ENCODE measurements at places on chromosomes 4 and X. TPM values are rescaled to one million over a fixed set of nuclear protein-coding genes. Genes with fewer than 3 reads are reported as not detected.

DNA sequence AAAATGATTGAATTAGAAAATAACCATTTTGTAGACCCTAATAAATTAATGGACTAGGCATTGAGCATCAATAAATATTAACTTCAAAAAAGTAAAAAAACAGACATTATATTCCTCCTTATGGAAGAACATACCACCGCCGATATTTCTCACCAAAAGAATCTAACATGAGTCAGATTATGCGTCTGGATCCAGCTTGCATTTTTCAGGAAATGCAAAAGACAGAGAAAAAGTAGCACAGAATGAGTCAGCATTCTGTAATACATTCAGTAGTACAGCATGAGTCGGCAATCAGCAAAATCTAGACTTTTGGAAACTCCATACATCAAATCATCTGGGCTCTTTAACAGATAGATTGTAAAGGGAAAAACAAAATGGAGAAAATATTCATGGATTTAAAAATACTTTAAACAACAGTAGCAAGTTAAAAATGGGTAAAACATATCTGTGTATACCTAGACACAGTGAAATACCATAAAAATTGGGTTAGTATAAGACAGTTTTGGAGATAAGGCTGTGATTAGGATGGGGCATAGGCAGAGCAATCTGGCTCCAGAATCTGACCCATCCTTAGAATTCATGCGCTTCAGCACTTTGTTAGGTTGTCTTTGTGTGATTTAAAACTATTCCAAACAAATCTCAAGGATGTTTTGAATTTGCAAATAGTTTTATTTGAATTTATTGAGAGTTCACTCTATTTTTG, 633.0 kb upstream of the FAM241A start:
- H3K36me3 ChIP-seq, result no peaks in the 10 kb centered on the region
- no peak overlapping the region for H3K4me3 ChIP-seq
- DNase-seq, result no peak
- no peaks in the 10 kb centered on the region for H3K4me1 ChIP-seq
- H3K27ac ChIP-seq, result no peak overlapping the region

DNA sequence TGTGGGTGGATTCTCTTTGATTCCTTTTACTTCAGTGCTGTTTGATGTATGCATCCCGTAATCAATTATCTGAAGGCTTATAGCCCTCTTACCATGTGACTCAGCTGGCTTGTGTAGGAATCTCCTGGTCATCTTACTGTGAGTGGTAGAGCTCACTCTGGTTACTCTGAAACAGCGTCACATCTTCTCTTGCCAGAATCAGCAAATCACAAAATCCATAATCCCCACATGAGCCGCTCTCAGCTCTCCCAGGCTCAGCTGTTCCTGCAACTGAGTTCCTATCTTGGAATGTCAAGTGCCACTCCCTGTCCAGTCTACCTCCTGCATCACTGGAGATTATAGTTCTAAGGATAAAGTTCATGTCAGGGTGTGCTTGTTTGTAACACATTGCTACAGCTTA, 278.0 kb downstream of the FBXO8 start:
- no peak overlapping the region for H3K27ac ChIP-seq
- H3K4me1 ChIP-seq, result no peaks in the 10 kb centered on the region
- DNase-seq, result no peak
- H3K4me3 ChIP-seq, result no peak overlapping the region

DNA sequence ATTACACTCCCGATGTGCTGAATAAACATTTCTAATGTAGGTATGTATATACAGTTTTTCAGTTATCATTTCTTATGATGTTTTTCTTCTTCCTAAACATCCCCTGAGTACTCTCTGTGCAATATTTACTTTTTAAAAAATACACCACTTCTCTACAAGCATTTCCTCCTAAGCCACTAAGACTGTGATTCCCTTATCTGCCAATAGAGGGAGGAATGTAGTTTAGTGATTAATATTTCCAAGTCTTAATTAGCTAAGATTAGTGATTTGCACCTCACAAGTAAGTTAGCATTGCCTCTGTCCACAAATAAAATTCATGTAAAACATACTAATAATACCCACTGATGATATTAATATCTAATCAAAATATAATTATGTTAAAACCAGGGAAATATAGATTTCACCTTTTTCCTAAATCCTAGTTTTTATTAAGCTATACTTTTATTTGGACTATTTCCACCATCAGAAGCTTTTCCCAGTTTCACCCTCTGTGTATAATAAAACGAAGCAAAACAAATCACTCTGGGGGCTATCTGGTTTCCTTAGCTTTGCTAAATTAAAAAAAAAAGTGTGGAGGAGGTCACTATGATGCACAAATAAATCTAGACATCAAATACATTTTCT, 909.1 kb downstream of the FAT4 start:
- no peak overlapping the region for H3K27ac ChIP-seq
- no peak for DNase-seq
- H3K27me3 ChIP-seq, result no peaks in the 10 kb centered on the region
- no peak overlapping the region for H3K4me3 ChIP-seq

- no peaks in the 10 kb centered on the region for H3K4me1 ChIP-seq
- no peak overlapping the region for H3K27ac ChIP-seq
- no peak overlapping the region for H3K4me3 ChIP-seq
- H3K36me3 ChIP-seq, result no peaks in the 10 kb centered on the region
- H3K27me3 ChIP-seq, result no peaks in the 10 kb centered on the region
- no peak for DNase-seq
Observed at GRCh38 chr4:77342170-77342810, 185.3 kb downstream of the CCNG2 start.

- no peaks in the 10 kb centered on the region for H3K4me1 ChIP-seq
- H3K36me3 ChIP-seq, result peaks cover 2% of the 10 kb centered on the region
- H3K27me3 ChIP-seq, result no peaks in the 10 kb centered on the region
Observed at GRCh38 chr4:168995537-168996295, 14.3 kb downstream of the CBR4 start.

Gene F11
- 7.2 TPM for total RNA-seq

DNA sequence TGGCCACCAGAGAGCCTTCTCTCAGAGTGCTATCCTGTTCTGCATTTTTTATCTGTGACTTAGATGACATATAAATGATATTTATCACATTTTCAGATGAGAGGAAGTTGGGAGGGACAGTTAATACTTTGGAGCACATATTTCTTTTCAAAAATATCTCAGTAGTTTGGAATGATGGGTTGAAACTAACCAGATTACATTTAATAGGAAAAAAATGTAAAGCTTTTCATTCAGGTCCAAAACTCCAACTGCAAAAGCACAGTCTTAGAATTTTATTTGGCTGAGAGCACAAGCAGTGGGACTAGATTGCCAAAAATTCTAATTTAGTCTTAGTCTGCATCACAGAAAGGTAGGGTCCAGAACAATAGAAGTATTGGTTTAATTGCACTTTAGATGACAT, 248.2 kb upstream of the TEX13A start:
- no peak overlapping the region for H3K4me3 ChIP-seq
- no peaks in the 10 kb centered on the region for H3K4me1 ChIP-seq
- no peak for DNase-seq

- peaks cover 16% of the 10 kb centered on the region for H3K4me1 ChIP-seq
- no peak overlapping the region for H3K4me3 ChIP-seq
- H3K27ac ChIP-seq, result peak overlapping the region; percentile 86
Observed at GRCh38 chrX:71623714-71624113, 5.4 kb upstream of the CXCR3 start.

Gene PDE5A
- 23.0 TPM for total RNA-seq

DNA sequence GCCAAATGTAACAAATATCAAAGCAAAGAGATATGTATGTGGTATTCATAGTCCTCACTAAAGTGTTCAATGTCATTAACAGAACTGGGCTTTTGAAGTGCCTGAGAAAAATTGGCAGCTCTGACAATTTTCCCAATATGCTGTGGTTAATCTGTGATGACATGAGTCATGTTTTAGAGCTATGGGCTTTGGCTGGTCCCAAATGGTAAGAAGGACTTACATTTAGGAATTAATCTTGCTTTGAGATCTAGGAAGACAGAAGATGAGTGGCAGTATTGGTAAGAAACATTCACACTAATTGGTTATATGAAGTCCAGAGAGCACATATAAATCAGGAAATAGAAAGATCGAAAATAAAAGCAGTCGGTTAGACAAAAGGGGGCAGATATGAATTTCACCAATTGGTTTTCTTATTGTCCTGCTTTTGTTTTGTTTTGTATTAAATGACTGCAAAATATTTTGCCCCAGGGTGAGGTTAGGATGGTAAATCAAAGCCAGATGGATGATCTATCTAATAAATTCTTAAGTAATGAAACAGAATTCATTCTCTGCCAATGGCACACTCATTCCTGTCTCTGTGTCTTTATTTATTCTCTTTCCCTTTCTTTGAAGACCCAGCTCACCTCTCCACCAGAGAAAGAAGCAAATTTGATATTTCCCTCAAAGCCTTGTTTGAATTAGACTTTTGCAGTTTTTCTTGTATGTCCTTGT, 993.1 kb downstream of the RPA4 start:
- no peaks in the 10 kb centered on the region for H3K27me3 ChIP-seq
- H3K4me1 ChIP-seq, result no peaks in the 10 kb centered on the region
- no peak overlapping the region for H3K27ac ChIP-seq

GRCh38 chr4:98977557-98977956, 18.0 kb upstream of the METAP1 start:
- H3K27ac ChIP-seq, result no peak overlapping the region
- H3K36me3 ChIP-seq, result no peaks in the 10 kb centered on the region
- no peak for DNase-seq
- H3K4me3 ChIP-seq, result no peak overlapping the region
- H3K4me1 ChIP-seq, result no peaks in the 10 kb centered on the region

Gene SMARCA5
- 65.0 TPM for total RNA-seq

- no peaks in the 10 kb centered on the region for H3K36me3 ChIP-seq
- no peak overlapping the region for H3K27ac ChIP-seq
- H3K27me3 ChIP-seq, result no peaks in the 10 kb centered on the region
- H3K4me3 ChIP-seq, result no peak overlapping the region
- H3K4me1 ChIP-seq, result no peaks in the 10 kb centered on the region
- no peak for DNase-seq
Observed at GRCh38 chr4:38365261-38365660, 298.7 kb upstream of the KLF3 start.

GRCh38 chrX:71910986-71911730, 513 bp downstream of the NHSL2 start:
- DNase-seq, result peak; percentile 85
- H3K36me3 ChIP-seq, result no peaks in the 10 kb centered on the region
- H3K4me1 ChIP-seq, result peaks cover 3% of the 10 kb centered on the region
- H3K27ac ChIP-seq, result peak overlapping the region; percentile 64

GRCh38 chrX:129006491-129006890, 516.8 kb downstream of the SMARCA1 start:
- H3K36me3 ChIP-seq, result no peaks in the 10 kb centered on the region
- DNase-seq, result no peak
- H3K4me3 ChIP-seq, result no peak overlapping the region
- H3K27me3 ChIP-seq, result no peaks in the 10 kb centered on the region
- no peaks in the 10 kb centered on the region for H3K4me1 ChIP-seq

DNA sequence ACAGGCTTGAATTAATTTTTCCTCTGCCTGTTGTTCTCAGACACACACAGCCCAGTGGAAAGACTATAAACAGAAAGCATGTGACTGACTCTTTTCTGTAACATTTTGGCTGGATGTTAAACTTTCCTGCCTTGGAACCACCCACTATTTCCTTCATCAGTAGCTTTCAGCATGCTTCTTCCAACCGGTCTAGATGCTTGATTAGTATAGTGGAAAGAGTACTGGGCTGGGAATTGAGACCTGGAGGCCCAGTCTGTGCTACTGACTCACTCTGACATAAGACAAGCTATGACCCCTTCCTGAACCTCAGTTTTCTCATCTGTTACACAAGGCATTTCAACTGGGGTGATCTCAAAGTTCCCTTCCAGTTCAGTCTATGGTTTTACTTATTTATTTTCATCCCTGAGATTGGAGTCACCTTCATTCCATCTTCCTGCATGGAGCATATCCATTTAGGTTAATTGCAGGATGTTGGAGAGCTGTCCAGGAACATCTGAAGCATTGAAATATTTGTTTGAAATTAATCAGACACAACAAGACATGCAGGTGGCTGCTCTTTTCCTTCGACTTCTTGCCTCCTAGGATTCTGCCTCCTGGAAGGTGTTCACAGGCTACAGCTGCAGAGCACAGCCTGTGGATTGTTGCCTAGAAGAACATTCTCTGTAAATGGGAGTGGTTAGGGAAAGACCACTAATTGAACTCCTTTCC, 173.4 kb downstream of the RTL9 start:
- no peak for DNase-seq
- no peaks in the 10 kb centered on the region for H3K27me3 ChIP-seq
- H3K36me3 ChIP-seq, result no peaks in the 10 kb centered on the region
- no peaks in the 10 kb centered on the region for H3K4me1 ChIP-seq
- H3K27ac ChIP-seq, result no peak overlapping the region

GRCh38 chr4:139036885-139037284, 21.3 kb downstream of the NOCT start:
- H3K27me3 ChIP-seq, result no peaks in the 10 kb centered on the region
- no peaks in the 10 kb centered on the region for H3K36me3 ChIP-seq
- no peaks in the 10 kb centered on the region for H3K4me1 ChIP-seq
- DNase-seq, result no peak
- no peak overlapping the region for H3K27ac ChIP-seq
- no peak overlapping the region for H3K4me3 ChIP-seq

Gene CTAG2
- not detected for total RNA-seq

Gene TMSB15C
- 0.98 TPM for total RNA-seq

Gene GUCY1B1
- total RNA-seq, result 24.1 TPM

Gene PABPC1L2A
- not detected for total RNA-seq

Gene NKAP
- 6.6 TPM for total RNA-seq

DNA sequence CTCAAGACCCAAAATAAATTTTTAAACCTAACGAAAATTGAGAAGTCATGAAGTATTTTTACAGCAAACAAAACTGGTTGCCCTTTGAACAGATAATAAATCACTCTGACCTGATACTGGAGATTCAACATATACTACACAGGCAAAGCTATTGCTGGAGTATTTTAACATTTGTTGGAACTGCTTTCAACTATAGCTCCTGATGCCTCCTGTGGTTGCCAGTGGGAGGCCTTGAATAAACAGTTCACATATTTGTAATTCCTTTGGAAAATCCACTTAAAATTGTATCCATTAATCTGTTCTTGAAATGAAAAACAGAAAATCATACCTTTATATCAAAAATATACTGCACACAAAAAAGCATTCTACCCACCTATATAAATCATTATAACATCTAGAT, 605.1 kb downstream of the KCTD8 start:
- no peak overlapping the region for H3K4me3 ChIP-seq
- H3K27me3 ChIP-seq, result no peaks in the 10 kb centered on the region
- no peaks in the 10 kb centered on the region for H3K36me3 ChIP-seq
- no peak for DNase-seq

- H3K4me1 ChIP-seq, result peaks cover 7% of the 10 kb centered on the region
- no peaks in the 10 kb centered on the region for H3K36me3 ChIP-seq
- DNase-seq, result no peak
Observed at GRCh38 chr4:183469285-183469684, 24.8 kb downstream of the CDKN2AIP start.

Gene FRMPD4
- 0.10 TPM for total RNA-seq
